ENCODE measurements at places on chromosomes 1 and 21.

DNA sequence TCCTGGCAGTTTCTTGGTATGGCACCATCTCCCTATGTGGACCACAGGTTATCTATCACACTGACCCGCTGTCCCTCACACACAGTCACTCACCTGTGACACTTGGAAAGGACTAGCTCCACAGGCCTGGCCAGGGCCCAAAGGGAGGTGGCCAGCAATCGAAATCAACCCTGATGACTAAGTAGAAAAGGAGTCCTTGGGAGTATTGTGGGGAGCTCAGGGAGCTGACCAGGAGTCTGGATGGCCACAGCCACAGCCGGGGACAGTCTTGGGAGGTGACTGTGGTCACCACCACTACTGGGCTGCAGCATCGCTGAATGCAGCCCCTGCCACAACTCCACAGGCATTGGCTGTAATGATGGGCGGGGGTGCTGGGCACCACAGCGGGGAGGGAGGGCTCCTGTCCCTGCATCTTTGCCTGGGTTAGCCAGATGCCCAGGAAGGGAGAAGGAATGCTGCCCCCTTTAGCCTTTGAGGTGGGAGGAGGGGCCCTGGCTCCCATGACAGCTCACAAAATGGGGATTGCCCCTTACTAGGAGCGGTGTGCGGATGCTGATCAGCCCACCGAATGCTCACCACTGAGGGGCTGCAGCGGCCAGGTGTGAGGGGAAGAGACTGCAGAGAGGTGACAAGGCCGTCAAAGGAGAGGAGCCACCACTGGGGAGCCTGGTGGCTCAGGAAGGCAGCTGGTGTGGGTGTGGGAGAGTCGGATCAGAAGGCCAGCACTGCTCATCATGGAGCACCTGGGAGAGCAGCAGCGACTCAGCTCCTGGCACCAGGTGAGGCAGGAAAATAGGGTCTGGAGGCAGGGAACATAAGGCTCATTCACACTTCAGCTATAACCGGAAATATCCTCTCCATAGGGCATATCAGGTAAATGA is 61.3 kb downstream of the H3-3A start:
- no peak for DNase-seq

- no peak for DNase-seq
Observed at GRCh38 chr1:5738911-5739462, 253.2 kb downstream of the NPHP4 start.

GRCh38 chr1:155864393-155864792 is 5.0 kb downstream of the SYT11 start:
- no peak for DNase-seq

DNA sequence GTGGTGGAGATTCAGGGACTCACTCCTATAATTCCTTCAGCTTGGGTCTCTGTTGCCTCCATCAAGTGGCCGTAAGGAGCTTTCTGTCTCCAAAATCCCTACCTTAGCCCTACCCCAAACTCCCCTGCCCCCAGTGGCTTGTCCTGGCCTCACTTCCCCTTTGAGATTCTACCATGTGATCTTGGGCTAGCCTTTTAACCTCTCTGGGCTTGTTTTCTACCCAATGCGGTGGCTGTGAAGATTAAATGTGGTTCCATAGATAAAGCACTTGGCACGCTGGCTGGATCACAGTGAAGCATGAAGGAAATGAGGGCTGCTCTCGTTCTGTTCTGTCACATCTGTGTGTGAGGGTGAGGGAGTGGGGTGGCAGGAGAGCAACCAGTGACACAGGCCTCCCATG is 43.6 kb downstream of the FAAH start:
- peak; percentile 50 for DNase-seq

GRCh38 chr1:109091078-109091838 is 694 bp downstream of the TMEM167B start:
- peak; percentile 16 for DNase-seq

GRCh38 chr1:168689327-168689657 is 39.7 kb downstream of the DPT start:
- DNase-seq = no peak

GRCh38 chr1:58395355-58395754 is 151.2 kb downstream of the OMA1 start:
- DNase-seq = no peak

- DNase-seq = no peak
Observed at GRCh38 chr1:111082421-111083203, 57.3 kb downstream of the DRAM2 start.

DNA sequence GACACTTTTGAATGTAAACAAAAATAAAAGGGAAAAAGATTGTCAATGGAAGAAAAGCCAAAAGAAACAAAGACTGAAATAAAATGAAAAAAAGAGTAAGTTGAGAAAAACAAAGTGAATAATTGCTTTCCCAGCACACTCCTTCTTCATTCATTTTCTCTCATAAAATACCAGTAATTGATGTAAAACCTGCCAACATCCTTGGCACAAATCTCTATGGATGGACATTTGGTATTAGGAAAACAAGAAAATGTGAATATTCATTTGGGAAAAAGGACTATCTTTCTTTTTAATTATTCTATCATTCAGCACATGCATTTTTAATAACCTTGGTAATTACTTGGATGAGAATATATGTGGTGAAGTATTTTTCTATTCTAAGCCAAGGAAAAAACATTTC is 204.4 kb upstream of the TNR start:
- no peak for DNase-seq

- no peak for DNase-seq
Observed at GRCh38 chr1:234726359-234726943, 116.5 kb upstream of the IRF2BP2 start.

DNA sequence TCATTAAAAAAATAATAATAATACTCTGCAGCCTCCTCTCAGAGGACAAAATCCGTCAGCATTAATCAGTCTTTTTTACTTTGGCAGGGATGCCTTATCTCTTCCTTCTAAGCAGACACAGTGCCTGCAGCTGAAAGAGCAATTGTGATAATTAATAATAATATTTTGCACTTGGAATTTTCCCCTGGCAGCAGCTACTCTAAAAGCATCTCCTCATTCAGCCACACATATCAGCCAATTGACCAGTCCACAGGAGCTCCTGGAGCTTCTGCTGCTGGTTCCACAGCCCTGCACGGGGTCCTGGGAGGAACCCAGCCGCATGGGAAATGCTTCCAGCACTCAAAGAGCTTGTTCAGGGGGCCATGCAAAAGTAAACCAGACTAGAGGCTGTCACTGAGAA is 31.0 kb upstream of the VWA5B1 start:
- no peak for DNase-seq

DNA sequence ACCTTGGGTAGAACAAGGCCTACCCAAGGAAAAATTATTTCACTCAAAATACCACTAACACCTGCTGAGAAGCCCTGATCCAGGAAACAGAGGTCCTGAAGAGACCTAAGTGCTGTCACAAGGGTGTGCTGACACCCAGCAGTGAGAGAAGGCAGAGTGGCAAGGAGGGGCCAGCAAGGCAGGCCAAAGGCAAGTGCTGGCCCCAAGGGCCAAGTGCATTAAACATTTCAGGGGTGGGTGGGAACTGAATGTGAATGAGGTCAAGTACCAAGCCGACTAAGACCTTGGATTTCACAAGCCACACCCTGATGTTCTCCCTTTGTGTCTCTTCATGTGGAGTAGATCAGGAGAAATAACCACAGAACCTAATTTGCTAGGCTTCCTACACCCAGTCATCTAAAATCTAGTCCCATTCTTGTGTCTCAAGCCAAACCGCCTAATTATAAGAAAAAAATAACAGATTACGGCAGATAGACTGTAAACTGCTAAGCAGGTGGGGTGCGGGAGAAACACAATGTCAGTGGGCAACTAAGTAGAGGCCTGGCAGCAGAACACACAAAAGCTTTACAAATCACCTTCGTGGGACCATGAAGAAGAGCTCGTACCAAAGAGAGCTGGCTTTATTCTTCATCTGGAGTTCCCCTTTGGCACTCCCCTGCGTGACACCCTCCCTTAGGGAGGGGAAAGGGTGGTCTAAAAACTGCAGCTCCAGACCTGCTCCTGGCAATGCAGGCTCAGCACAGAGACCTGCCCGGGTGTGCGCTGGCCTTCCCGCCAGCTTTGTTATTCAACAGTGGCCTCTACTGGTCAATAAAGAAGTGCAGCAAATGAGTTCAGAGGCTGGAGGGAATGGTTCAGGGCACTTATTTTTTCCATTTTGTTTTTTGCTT is 8.7 kb downstream of the UBE2G2 start:
- peak; percentile 75 for DNase-seq
